ENCODE measurements at places on chromosomes 4 and X.

DNA sequence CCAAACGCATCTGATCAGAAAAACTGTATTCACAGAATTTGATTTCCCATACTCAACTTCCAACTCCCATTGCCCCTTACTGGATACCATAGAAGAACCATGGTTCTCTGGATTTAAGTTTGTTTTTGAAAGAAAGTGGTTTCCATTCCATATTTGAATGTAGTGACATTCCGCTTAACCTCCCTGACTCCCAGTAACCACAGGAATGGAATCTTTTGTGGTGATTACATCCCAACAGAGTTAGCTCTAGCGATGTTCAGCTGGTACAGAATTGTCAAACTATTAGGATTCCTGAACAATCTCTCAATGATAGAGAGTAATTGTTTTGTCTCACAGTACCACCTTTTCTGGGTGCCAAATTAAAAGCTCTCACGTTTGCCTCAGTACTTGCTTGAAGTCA is 1.7 kb downstream of the NUDT10 start:
- no peak for DNase-seq

DNA sequence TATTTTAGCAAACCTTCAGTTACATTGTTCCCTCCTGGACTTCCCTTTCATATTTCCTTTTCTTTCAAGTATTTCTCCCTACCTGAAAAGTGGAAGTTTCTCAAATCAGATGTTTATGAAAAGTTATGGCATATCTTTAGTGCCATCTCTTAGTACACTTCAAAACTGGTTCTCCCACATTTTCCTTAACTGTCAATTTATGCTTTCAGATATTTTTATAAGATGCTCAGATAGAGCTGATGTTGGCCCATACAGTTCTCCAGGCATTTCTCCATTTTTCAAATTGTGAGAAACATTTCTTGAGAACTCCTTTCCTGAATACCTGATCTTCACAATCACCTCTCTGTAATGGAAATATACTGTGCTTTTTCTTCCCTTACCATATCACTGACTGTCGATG is 32.5 kb upstream of the AP1AR start:
- DNase-seq = no peak

- DNase-seq = peak; percentile 55
These were observed 4.9 kb upstream of the ZNF81 start for GRCh38 chrX:47831788-47832187.

DNA sequence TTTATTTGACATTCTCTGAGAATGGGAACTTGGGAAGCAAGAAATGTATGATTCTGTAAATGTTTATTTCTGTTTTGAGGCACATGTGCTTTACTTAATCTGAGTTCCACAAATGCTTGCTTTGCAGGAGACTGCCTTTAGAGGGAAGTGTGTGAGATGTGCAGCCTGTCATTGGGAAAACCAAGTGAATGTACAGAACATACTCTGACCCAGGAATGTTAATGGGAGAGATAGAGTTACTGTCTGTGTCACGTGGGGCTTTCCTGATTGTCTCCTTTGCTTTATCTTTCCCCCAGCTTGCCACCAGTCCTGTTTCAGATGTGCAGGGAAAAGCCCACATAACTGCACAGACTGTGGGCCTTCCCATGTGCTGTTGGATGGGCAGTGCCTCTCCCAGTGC is 218.6 kb upstream of the ANXA3 start:
- DNase-seq = no peak

DNA sequence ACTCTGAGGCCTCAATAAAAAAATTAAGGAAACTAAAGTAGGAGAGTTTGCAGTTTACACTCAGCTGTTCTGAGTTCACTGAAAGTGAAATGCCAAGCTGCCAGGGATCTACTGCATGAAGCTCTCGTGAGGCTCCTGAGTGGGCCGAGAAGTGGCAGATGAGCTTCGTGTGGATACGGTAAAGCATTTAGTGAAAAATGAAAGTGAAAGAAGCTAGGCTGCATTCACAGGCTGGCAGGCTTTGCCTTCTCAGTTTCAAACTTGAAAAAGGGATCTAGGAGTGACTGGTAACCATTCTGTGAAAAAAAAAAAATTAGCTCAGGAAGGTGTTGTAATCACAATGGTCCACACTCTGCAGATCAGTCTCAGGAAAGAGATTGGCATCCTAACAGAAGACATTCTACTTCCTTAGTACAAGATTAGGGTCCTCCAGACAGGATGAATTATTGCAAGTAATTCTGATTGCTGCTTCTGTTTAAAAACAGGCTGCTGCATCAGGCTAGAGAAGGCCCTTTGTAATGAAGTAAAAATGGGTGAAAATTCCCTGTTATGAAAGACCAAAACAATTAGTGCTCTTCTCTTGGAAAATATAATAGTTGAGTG is 679.9 kb downstream of the RPA4 start:
- DNase-seq = peak; percentile 39

- DNase-seq = no peak
These were observed 117.8 kb downstream of the SCD5 start for GRCh38 chr4:82680834-82681233.

GRCh38 chrX:120207009-120207605 is 43.5 kb upstream of the ZBTB33 start:
- no peak for DNase-seq

DNA sequence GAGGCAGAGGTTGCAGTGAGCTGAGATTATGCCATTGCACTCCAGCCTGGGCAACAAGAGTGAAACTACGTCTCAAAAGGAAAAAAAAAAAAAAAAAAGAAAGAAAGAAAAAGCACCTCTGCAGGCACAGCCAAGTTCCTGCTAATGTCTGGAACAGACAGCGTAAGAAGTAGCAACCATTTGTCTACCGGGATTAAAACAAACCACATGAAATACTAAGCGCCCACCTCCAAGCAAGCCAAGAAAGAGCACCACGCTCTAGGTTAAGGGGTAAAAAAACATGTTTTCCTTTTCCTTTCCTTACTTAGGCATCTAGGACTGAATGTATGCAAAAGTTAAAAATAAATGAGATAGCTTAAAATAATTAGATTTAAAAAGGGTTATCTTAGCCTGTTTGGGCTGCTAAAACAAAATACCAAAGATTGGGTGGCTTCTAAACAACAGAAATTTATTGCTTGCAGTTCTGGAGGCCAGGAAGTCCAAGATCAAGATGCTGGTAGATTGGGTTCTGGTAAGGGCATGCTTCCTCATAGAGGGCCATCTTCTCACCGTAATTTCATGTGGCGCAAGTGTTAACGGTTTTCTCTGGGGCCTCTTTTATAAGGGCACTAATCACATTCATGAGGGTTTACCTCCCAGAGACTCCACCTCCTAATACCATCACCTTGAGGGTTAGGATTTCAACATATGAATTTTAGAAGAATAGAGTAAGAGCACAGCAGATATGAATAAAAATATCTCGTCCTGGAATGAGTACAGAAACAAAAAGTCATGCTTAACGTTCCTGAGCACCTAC is 12.3 kb downstream of the GPC4 start:
- DNase-seq = no peak

DNA sequence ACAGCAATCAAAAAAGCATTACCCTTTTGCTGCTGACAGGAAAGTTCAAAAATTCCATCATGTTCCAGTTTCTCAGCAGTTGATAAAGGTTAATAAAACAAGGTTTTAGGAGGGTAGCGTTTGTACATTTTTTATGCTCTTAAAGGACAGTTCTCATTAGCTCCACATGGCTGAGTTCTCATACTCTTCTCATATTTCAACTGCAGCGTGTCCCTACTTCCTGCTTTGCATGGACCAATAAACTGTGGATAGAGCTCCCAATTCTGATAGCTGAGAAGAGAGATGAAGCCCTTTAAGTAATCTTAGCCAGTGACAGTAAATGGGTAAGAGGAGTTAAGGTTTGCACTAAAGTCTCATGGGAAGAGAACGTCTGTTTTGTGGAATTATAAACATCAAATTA is 53.5 kb downstream of the SPANXA2 start:
- DNase-seq = no peak

DNA sequence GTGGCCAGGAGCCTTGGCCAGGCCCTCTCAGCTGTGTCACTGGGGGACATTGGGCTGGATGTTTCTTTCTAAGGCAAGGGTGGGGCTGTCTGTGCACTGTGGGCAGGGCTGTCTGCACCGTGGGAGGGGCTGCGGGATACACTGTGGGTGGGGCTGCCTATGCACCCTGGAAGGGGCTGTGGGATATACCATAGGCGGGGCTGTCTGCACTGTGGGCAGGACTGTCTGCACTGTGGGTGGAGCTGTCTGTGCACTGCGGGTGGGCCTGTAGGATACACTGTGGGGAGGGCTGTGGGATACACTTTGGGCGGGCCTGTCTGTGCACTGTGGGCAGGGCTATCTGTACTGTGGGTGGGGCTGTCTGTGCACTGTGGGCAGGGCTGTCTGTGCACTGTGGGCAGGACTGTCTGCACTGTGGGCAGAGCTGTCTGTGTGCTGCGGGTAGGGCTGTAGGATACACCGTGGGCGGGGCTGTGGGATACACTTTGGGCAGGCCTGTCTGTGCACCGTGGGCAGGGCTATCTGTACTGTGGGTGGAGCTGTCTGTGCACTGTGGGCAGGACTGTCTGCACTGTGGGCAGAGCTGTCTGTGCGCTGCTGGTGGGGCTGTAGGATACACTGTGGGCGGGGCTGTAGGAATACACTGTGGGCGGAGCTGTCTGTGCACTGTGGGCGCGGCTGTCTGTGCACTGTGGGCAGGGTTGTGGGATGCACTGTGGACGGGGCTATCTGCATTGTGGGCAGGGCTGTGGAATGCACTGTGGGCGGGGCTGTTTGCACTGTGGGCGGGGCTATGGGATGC is 31.1 kb downstream of the ACOX3 start:
- DNase-seq = peak; percentile 55

GRCh38 chr4:80361329-80361900 is 25.9 kb downstream of the CFAP299 start:
- DNase-seq = no peak

- no peak for DNase-seq
These were observed 40.6 kb downstream of the GUCY2F start for GRCh38 chrX:109441266-109441665.

- no peak for DNase-seq
These were observed 17.6 kb upstream of the HS3ST1 start for GRCh38 chr4:11446155-11446811.

DNA sequence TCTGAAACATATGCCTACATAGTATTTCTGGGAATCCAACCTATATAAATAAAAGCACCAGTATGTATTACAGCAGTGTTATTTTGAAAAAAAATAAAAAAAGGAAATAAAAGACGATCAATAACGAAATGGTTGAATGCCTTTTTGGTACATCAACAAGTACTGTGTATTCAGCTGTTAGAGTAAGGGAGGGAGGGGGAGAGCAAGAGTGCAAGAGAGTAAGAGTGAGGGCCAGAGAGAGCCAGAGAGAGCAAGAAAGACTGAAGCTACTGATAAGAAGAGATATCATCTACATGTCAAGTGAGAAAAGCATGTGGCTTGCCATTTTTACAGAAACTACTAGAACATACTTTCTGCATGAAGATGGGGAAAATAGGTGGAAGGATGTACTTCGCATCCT is 1.8 kb downstream of the SPIN4 start:
- DNase-seq = no peak

DNA sequence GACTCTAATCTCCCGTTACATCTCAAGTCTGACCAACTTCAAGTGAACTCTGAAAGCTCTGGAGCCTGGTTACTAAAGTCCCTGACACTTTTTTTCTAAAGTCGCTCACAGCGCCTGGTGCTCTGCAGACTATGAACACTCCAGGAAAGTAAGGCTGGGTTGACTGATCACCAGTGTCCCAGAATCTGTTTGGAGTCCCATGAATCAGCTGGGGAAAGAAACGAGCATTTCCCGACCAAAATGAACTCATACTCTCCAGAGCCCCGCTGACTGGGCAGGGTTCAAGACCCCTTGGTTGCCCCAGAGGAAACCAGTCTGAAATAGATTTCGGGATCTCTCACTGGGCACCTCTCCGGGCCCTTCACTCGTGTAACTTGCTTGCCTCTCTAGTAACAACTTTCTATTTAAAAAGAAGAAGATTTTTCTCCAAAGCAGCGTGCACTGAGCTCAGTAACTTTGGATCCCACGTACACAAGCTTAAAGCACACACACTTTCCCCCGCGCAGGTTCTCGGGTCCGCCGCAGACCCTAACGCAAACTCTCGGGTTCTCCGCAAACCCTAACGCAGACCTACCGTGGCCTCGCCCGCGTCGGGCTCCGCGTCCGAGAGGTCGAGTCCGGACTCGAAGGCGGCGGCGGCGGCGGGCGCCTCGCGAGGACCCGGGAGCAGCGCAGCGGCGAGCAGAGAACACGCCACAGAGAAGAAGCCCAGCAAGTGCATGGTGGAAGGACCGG is 964 bp downstream of the VEGFC start:
- no peak for DNase-seq

DNA sequence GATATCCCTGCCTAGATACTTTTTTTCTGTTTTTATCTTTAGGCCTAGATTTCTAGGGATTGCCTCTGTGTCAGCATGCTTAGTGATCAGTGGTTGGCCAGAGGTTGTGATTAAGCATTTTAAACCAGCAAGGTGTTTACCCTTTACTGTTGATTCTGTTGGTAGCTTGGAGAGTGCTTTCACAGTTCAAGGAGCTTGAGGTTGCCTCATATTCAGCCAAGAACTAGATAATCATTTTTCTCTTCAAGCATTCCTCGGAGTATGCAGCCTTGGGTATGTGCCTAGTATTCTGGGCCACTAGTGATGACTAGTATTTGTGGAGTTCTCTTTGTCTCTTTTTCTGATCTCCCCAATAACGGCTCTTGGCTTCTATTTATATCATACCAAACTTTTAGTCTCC is 20.4 kb downstream of the APOOL start:
- DNase-seq = no peak

GRCh38 chrX:7168371-7168770 is 20.4 kb upstream of the PUDP start:
- DNase-seq = no peak

DNA sequence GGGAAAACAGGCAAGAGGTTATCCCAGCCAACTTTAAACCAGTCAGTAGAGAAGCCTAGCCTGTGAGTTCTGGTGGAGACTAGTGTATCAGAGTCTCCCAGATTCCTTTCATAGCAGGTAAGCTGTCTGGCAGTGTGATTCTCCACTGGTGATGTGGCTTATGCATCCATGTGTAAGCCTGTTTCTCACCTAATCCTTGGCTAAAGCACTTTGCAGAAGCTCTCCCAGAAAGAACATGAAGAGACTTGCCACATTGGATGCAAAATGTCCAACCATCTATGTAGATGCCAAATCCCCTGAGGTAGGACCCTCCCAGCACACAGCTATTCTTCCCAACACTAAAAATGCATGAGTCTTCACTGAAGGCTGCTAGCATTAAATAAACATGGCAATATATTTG is 111.7 kb downstream of the CHRNA9 start:
- DNase-seq = no peak

All from stimulated activated CD8-positive, alpha-beta memory T cell treated with anti-CD3 and anti-CD28 coated beads, Interleukin-4, amount 100 ng/mL, for 48 hours (primary cell).